Progenitor cell of endocrine pancreas (in vitro differentiated cells): ENCODE measurements at places on chromosomes 7 and 10. TPM values are rescaled to one million over a fixed set of nuclear protein-coding genes. Genes with fewer than 3 reads are reported as not detected.

Gene AKR1C8
- total RNA-seq, result not detected in 2 replicates

Gene SLC39A12
- total RNA-seq, result not detected in 2 replicates

Gene TSPAN12
- 23.2 and 25.3 TPM in 2 replicates for total RNA-seq

Gene CDK1
- 38.2 and 39.2 TPM in 2 replicates for total RNA-seq

Gene ABCA13
- 0.07 and 0.12 TPM in 2 replicates for total RNA-seq

Gene STRIP2
- total RNA-seq, result 6.5 and 6.8 TPM in 2 replicates

Gene TAS2R5
- 5.0 and 6.4 TPM in 2 replicates for total RNA-seq

Gene FZD1
- total RNA-seq, result 11.8 and 12.0 TPM in 2 replicates

Gene KNDC1
- total RNA-seq, result 11.0 and 14.2 TPM in 2 replicates

Gene CD36
- total RNA-seq, result 7.2 and 7.7 TPM in 2 replicates

Gene ATG9B
- total RNA-seq, result 0.58 and 0.79 TPM in 2 replicates

Gene TFPI2
- total RNA-seq, result 1.7 and 2.6 TPM in 2 replicates

Gene FXYD4
- total RNA-seq, result not detected in 2 replicates

Gene JAZF1
- total RNA-seq, result 6.4 and 9.1 TPM in 2 replicates

Gene PAPSS2
- total RNA-seq, result 7.3 and 7.5 TPM in 2 replicates

Gene TRPV5
- 0.13 and 0.14 TPM in 2 replicates for total RNA-seq

Gene WNT8B
- total RNA-seq, result 2.8 and 3.1 TPM in 2 replicates

Gene IL2RA
- total RNA-seq, result not detected in 2 replicates

Gene HOGA1
- 10.5 and 11.9 TPM in 2 replicates for total RNA-seq

Gene LRIT1
- not detected in 2 replicates for total RNA-seq

Gene SSC4D
- 7.4 and 10.7 TPM in 2 replicates for total RNA-seq

Gene CYP3A7
- not detected in 2 replicates for total RNA-seq

Gene MKRN1
- 94.0 and 99.4 TPM in 2 replicates for total RNA-seq

Gene C10orf143
- 3.6 and 3.7 TPM in 2 replicates for total RNA-seq

Gene PLXDC2
- 38.5 and 44.3 TPM in 2 replicates for total RNA-seq

Gene NSMCE4A
- 57.9 and 58.2 TPM in 2 replicates for total RNA-seq

Gene DBF4
- total RNA-seq, result 24.9 and 27.7 TPM in 2 replicates

Gene HECW1
- 0.09 and 0.50 TPM in 2 replicates for total RNA-seq

Gene SFTPD
- 0.29 and 0.40 TPM in 2 replicates for total RNA-seq

Gene TMEM229A
- total RNA-seq, result 0.31 TPM in 1 of 2 replicates, not detected in the other

Gene ASAH2
- total RNA-seq, result 6.1 and 6.6 TPM in 2 replicates

Gene FAM180A
- total RNA-seq, result not detected in 2 replicates

Gene VIPR2
- 0.24 and 0.36 TPM in 2 replicates for total RNA-seq

Gene DDX21
- 38.2 and 45.6 TPM in 2 replicates for total RNA-seq

Gene FAM131B
- total RNA-seq, result 2.3 and 3.7 TPM in 2 replicates

Gene JCAD
- total RNA-seq, result 13.4 and 15.8 TPM in 2 replicates

Gene PDGFA
- 81.2 and 86.2 TPM in 2 replicates for total RNA-seq

Gene SLIT1
- total RNA-seq, result 23.8 and 25.5 TPM in 2 replicates

Gene PRF1
- not detected in 2 replicates for total RNA-seq

Gene LRRN3
- total RNA-seq, result 1.6 and 1.7 TPM in 2 replicates

Gene NPC1L1
- 21.0 and 21.2 TPM in 2 replicates for total RNA-seq

Gene PVRIG
- total RNA-seq, result not detected in 2 replicates

Gene RNF133
- total RNA-seq, result not detected in 2 replicates

Gene TMEM176B
- 8.9 TPM in 2 replicates for total RNA-seq

Gene HOXA2
- 17.9 and 18.6 TPM in 2 replicates for total RNA-seq

Gene PRTFDC1
- 35.4 and 39.4 TPM in 2 replicates for total RNA-seq
